H4 (cell line): ENCODE measurements at places on chromosomes 3 and 15. TPM values are rescaled to one million over a fixed set of nuclear protein-coding genes. Genes with fewer than 3 reads are reported as not detected.

DNA sequence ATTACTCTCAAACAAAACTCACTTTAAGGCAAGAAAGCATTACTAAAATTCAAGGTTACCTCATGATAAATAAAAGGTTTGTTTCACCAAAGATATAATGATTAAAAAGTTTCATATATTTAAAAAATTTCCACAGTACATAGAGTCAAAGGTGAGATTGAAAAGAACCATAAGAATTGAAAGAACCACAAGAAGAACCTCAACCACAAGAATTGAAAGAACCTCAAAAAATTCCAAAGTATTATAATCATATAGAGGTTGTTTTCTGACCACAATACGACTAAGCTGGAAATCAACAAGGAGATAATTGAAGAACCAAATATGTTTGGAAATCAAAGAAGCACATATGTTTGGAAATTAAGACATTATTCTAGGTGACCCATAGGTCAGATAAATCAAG is 52.7 kb downstream of the SLC25A36 start:
- DNase-seq, result no peak

Gene ROPN1
- total RNA-seq, result not detected in 2 replicates

DNA sequence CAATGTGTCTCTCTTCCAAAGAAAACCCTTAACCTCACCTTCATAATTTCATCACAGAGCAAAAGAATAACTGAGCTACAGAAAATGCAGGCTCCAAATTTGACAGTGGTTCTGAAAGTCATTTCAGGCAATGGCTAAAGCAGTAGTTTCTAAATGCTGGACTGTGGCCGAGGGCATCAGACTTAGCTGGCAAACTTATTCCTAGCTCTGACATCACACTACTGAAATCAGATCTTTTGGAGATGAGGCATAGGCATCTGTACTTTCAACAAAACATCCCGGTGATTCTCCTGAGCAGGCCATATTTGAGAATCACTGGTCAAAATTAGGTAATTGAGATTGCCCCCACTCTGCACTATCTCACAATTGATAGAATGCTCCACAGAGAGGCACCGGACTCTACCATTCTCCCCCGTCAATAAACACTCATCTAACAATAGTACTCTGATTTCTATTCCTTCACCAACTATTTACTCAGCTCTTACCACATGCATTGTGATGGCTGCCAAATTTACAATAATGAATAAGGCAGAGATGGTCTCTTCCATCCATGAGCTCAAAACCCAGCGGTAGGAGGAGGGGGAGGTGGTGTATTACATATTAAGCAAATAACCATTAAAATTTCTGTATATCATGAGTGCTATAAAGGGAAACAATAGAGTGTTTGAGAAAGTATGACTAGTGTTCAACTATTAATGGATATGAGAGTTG is 57.3 kb upstream of the SPRED1 start:
- DNase-seq, result no peak

Gene ATP2B2
- total RNA-seq, result 0.12 TPM in 2 replicates

Gene ILDR1
- not detected in 2 replicates for total RNA-seq

Gene MAP4
- 35.8 and 40.8 TPM in 2 replicates for total RNA-seq

DNA sequence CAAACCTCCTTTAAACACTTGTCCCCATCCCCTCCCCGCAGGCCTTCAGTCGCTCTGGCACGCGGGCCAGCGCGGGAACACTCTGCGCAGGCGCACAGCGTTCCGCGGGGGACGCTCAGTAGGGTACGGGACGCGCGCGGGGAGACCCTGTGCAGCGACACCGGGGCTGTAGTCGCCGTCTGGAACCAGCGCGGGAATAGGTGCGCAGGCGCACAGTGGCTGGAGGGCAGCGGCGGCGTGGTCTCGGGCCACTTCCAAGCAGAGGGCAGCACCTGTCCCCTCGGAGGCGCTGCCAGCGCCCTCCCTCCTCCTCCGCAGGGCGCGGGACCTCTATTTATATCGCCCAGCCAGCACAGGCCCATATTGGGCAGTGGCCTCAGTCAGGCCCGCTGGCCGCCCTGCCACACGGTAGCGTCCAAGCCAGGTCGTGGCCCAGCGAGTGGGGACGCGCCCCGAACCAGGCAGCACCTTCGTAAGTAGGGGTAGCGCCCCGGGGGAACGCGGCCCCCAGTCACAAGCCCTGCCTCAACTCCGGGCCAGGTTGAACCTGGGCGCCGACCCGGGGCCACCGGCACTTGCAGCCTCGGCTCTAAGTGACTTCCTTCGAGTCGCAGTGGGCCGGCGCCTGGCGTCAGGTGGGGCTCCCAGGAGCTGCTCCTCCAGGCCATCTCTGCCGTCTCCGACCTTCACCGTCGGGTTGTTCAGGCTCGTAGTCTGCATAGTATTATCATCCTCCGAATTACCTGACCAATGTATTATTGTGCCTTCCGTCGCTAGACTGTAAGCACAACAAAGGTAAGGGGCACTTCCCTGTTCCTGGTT is at the start of gene KBTBD12:
TSS of gene KBTBD12 (plus strand) at position 118 of the 822 bp plus-strand sequence. CDS start 7,830 bp downstream, outside the sequence.
- no peak for DNase-seq

Gene GPR15
- total RNA-seq, result 0.06 TPM in 1 of 2 replicates, not detected in the other

DNA sequence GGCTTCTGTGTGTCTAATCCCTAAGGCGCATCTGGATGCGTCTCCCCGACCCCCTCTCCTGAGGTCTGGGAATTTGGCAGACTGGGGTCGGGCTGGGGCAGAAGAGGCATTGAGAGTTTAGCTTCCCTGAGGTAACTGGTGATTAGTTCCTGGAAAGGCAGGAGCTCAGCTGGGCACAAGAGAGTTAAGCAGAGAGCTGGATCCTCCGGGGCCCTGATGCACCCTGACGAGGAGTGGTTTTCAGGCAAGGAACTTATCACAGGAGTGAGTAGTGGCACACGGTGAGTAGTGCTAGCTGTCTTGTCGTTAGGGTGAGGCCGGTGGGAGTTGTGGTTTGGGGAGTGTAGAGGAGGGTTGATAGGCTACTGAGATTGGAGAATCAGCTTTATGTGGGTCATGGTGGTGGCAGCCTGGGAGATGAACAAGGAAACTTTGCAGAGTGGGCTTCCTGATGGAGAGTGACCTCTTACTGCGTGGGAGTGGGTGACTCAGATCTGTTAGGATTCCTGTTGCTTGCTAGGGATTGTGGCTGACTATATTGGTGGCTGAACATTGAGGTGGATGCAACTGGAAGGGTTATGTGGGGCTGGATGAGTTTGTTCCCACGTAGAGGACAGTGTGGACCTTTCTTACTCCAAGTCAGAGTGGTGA is 897 bp downstream of the RAD54L2 start:
- DNase-seq, result no peak

GRCh38 chr3:82790307-82791097 is 1029.1 kb upstream of the GBE1 start:
- no peak for DNase-seq

Gene GOLGA8T
- total RNA-seq, result not detected in 2 replicates

DNA sequence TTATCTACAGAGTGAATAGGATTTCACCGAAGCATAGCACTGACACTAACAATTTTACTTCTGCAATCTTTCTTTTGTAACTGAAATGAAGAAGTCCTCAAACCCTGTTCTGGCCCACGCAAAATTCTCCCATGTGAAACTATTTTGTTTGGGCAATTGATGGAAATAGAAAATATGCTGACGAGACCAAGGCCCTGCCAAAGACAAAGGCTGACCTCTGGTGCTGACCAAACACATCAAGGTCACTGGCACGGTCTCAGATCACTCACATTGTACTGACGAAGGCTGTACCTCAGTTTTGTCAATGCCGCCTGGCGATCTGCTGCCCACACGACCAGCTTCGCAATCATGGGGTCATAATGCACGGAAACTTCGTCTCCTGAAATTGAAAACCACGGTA is 58.4 kb upstream of the DCUN1D1 start:
- no peak for DNase-seq

Gene ARGFX
- not detected in 2 replicates for total RNA-seq

Gene FBXL2
- total RNA-seq, result 3.0 and 3.8 TPM in 2 replicates

Gene OR5K2
- not detected in 2 replicates for total RNA-seq

Gene TM4SF4
- total RNA-seq, result not detected in 2 replicates

Gene ALS2CL
- 0.25 and 0.39 TPM in 2 replicates for total RNA-seq

Gene FGF12
- total RNA-seq, result 0.31 and 4.4 TPM in 2 replicates

Gene GALNT15
- not detected in 2 replicates for total RNA-seq

- DNase-seq, result no peak
These were observed 44.5 kb downstream of the OXSM start for GRCh38 chr3:25834346-25834745.

Gene POTEB3
- total RNA-seq, result not detected in 2 replicates

- DNase-seq, result no peak
These were observed 47.8 kb upstream of the RARB start for GRCh38 chr3:25380222-25380739.

GRCh38 chr3:132088291-132088690 is 53.5 kb upstream of the CPNE4 start:
- no peak for DNase-seq

DNA sequence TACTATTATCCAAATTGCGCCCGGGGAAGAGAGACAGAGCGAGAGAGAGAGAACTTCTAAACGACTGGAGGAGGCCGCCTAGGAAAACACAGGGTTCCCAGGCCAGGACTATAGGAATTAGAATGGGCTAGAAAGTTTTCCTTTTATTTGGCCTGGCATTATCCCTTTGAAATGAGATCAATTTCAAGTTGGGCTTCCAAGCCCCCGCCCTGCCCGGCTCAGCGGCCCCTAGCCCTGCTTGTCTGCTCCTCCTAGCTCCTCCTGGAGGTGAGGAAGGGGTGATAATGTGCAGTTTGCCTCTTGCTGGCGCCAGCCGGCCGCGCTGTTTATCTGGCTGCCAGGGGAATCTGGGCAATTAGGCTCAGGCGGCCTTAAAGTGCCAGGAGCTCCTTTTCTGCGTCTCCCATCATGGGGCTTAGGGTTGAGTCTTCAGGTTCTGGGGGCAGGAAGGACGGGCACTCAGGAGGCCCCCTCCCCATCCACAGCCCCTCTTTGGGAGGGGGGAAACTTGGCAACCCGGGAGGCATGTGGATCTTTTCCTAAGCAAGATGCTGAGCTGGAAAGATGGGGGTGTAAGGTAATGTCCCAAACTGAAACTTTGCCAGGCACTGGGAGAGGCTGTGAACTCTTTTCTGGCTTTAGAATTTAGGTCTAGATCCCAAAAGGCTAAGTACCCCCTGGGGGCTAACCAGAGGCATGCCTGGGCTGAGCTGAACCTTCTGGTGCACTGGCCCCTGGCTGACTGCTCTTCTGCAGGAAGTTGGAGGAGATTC is 5.5 kb downstream of the SMAD6 start:
- DNase-seq, result peak; percentile 57

- no peak for DNase-seq
These were observed 34.7 kb downstream of the NUSAP1 start for GRCh38 chr15:41367418-41367817.
